ENCODE measurements at places on chromosomes 2 and 18.

DNA sequence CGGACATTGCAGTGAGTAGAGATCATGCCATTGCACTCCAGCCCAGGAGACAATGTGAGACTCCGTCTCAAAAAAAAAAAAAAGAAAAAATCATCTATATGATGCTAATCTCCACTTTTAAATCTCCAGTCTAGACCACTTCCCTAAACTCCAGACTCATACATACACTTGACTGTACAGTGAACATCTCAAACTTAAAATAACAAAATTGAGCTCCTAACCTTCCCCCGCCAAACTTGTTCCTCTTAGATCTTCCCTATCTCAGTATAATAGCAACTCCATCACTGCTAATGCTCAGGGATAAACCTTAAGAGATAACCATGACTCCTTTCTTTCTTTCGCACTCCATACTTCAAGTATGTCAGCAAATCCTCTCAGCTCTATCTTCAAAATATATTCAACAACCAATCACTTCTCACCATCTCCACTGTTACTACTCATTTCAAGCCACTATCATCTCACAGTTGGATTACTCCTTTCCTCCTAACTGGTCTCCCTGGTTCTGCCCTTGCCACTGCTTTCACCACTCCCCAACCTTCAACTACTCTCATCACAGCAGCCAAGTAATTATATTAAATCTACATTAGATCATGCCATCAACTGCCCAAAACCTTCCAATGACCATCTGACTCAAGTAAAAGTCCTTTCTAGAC lies 12.0 kb downstream of the MEMO1 start:
- no peak for DNase-seq

DNA sequence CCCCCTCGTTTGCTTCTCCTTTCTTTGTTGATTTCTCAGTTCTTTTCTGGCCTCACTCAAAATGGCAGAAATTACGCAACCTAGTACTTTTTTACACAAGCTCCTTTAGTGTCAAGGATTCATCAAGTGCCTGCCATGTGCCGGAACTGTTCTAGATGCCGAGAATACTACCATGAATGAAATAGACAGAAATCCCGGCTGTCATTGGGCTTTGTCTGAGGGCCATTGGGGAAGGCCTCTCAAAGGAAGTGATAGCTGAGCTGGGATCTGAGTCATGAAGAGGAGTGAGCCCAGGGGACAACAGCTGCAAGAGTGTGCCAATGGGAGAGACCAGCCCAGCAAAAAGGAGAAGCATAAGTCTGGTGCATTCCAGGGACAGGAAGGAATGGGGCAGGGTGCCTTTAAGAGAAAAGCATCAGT lies 34.3 kb upstream of the PPP1CB start:
- no peak for DNase-seq

DNA sequence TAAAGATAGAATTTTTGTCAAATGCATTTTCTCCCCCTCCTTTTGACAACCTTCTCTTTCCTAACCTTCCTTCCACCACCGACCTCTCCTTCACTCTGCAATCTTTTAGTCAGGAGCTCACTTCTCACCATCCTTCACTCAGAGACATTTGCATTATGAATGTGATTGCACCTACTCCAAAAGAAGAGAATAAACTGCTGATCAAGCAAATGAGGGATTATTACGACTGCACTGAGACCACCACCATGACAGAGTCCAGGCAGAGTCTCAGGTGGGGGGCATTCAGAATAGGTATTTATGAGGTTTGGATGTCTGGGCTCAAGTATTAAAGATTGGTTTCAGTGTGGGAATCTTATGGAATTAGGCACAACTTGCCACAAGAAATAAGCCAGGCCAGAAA lies 483.9 kb downstream of the PTH2R start:
- no peak for DNase-seq

DNA sequence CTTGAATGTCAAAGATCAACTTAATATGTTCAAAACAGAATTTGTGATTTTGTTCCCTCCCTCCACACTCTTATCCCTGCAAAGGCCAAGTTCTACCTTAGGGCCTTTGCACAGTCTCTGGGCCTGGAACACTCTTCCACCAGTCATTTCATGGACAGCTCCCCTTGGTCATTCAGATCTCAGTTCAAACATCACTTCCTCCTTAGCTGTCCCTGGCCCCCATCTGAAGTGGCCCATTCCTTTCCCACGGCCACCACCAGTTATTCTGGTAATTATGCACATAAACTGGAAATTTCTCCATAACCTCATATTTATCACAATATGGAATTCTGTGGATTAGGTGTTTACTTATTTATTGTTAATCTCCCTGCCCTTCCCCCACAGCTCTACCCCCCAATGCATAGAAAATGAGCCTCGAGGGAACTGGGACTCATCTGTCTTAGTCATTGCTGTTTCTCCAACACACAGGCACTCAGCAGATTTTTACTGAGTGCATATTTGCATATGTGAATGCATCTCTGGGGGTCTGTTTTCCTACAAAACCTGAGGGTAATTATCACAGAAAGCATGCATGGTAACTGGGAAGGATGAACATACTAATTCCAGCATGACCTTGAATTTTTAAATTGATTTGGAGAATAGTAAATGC lies 35.5 kb upstream of the SPTBN1 start:
- no peak for DNase-seq

DNA sequence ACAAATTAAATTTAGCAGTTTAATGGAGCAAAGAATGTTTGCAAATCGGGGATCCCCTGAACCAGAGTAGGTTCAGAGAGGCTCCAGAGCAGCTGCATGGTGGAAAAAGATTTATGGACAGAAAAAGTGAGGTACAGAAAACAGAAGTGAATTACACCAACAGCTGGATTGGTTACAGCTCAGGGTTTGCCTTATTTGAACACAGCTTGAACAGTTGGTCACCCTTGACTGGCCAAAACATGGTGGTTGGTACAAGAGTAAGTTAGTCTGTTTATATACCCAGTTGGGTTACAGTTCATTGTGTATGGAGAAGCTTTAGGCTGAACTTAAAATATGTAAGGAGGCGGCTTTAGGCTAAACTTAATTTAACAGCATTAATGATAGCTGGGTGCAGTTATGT lies 5.4 kb upstream of the CDCA7 start:
- DNase-seq, result no peak

GRCh38 chr2:23838581-23838980 lies 88.3 kb downstream of the ATAD2B start:
- DNase-seq, result no peak

DNA sequence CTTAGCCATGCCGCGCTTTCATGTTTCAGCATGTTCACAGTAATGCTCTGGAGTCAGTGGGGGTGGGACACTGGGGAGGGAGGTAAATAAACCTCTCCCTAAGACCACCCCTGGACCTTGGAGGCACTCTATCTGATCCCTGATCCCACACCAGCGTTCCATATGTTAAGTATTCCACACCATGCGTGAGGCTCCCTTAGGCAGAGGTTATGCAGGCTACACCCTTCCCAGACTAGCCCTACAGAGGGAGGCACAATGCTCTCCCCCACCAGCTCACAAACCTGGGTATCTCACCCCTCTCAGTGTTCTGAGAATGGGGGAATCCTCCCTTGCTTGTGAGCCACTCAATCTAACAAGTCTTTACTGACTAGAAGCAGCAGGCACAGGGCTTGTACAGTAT lies 1610.4 kb upstream of the ZEB2 start:
- DNase-seq, result no peak

GRCh38 chr18:37754141-37754540 lies 188.5 kb upstream of the CELF4 start:
- no peak for DNase-seq

Data from CD4-positive, CD25-positive, alpha-beta regulatory T cell (primary cell).